ENCODE measurements at places on chromosomes 1 and 21.

DNA sequence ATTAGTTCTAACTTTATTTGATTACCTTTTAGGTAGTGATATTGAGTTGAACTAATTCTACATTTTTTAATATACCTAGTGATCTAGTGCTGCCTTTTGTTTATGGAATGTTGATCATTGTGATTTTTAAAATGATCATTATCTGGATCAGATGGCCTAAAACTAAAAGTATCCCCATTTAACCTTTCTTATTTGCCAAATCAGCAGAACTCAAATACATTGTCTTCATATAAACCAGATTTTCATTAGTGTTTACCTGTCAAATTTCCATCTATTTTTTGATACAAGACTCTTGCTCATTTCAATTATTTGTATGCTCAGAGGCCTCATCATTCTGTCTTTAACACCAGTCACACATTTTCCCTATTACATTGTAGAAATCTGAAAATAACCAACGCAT is 441.2 kb downstream of the PTPRC start:
- DNase-seq: no peak

DNA sequence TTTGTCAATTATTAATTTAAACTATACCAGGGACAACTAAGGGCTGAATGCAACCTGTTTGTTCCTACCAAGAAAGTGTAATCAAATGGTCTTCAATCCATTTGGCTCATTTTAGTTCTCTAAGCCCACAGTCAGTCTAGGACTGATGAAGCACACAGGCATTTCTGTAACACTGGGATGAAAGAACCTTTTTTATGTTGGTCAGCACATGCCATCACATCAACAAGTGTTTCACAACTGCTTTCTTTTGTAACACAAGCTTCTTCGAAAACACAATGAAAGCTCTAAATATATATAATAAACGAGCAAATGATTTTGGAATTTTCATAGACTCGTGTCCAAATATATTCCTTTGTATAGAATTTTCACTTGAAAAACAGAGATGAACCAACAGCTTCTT is 28.8 kb downstream of the HEATR1 start:
- no peak for DNase-seq

GRCh38 chr1:1431845-1432273 is 3.6 kb upstream of the VWA1 start:
- no peak for DNase-seq

DNA sequence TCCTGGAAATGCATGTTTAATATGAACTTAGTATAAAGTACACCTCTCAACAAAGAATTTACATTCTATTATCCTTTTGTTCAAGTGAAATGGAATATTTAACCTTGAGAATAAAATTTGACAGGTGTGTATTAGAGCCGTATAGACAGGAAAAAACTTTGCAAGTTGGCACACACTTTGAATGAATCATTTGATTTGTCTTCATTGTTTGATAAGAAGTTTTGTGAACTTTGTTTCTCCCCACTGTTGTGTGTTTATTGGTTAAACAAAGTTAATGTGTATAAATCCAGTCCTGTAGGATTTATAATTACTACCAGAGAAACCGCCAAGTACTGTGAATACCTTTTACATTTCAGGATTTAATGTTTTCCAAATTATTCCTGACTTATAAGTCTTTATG is 2.0 kb downstream of the SYDE2 start:
- DNase-seq: no peak

DNA sequence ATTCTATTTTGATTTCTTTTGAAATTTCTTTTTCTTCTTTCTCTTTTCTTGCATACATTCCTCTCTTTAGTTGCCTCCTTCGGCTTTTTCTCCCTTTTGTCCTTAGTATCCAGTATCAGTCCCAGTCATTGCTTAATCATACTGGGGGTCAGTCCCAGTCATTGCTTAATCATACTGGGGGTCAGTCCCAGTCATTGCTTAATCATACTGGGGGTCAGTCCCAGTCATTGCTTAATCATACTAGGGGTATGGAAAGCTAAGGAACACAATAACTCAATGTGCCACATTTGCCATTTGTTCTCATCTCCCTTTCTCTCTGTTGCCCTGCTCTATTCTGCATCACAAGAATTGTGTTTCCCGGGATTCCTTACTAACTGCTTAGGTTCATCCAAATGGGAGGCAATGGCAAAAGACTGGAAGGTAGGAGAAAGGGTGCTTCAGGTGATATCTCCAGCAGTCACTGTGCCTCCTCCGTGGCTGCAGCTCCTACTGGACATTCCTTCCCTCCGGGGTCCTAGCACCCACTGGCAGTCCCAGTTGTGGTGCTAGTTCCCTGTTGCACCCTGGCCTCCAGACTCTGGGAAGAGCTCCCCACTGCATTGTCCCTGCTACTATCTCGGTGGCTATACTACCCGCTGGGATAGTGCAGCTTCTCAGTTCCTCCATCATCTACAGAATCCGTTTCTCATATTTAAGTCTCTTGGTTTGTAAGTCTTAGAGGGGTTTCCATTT is 32.6 kb upstream of the LAMC1 start:
- DNase-seq: no peak

DNA sequence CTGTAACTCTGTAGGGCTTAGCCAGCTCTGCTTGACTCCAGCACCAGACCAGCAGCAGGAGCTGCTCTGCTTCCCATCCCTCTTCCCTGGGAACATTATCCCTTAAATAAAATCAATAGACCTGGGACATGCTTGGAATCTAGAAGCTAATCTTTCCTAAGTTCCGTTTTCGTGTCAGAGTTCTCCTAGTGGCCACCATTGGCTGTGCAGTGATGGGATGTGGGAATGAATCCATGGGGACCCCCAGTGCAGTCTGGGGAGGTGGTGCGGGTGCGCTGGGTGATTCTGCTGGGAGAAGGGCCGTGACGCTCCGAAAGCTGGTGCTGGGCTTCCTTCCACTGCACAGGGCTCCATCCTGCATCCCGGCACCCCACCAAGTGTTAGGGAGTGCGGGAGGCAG is 202.7 kb downstream of the CAMTA1 start:
- DNase-seq: no peak

- DNase-seq: no peak
These were observed 2.1 kb upstream of the OBSCN start for GRCh38 chr1:228205526-228206436.

- no peak for DNase-seq
These were observed 670 bp downstream of the CLSTN1 start for GRCh38 chr1:9822897-9823692.

DNA sequence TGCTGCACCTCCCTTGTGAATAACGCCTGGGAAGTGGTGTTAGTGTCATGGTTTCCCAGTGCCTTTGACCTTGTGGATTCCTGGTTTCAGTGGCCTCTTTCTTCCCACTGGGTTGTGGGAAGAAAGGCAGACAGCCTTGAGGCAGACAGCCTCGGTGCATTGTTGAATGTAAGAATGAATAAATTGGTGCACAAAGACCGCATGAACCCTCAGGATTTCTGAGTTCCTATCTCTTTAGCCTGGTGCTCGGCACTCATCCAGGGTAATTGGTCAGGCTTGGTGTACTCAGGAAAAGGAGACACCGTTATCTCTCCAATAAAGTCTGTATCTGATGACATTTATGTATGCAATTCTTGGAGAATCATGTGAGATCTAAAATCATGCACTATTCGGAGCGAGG is 5.1 kb downstream of the ZNF362 start:
- no peak for DNase-seq

- no peak for DNase-seq
These were observed 33.5 kb downstream of the DMAP1 start for GRCh38 chr1:44246806-44247205.

- DNase-seq: no peak
These were observed 85.0 kb downstream of the PRDM2 start for GRCh38 chr1:13784971-13785370.

DNA sequence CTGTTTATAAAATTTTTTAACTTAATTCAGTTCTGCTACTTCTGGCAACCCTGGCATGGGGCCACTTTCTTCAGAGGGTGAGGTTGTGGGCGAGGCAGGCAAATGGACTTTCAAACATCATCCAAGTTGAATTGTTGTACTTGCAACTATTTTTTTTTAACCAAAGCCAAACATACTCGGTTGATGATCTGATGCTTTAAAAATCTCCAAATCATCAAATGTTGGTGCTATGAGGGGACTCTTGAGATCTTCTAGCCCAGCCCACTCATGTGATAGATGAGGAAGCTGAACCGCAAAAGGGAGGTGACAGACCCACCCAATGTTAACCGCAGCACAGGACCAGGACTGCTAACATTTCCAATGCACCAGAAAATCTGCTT is 6.7 kb downstream of the SLC1A7 start:
- no peak for DNase-seq

All from cerebellar nuclear complex (tissue), 1 donor.